ENCODE measurements at places on chromosomes 16 and 17.
A peak's percentile ranks its signal among the peaks of the same experiment; 100 is the strongest.

DNA sequence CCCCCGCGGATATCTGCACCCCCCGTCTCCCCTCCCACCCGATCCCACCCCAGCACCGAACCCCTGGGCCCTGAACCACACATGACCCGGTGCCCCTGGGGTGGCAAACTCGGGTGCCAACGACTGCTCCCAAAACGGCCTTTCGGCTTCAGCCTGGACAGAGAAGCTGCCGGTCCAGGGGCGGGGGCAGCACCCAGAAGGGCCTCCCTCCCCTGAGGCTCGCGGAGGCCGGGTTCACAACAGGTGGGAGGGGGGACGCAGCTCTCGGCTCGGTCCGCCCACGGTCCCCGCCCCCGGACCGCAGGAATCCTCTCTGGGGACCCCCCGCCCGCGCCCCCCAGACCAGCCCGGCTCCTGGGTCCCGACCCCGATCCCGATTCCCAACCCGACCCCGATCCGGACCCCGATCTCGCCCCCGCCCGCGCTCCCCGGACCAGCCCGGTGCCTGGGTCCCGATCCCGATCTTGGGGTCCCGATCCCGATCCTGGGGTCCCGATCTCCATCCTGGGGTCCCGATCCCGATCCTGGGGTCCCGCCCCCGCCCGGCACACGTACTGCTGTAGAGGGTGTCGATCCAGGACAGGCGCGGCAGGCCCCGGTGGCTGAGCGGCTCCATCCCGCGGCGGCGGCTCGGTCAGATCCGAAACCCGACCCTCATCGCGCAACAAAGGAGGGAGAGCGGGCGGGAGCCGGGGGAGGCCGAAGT, 516 bp downstream of the ABR start:
- peaks cover 15% of the 10 kb centered on the region for H3K36me3 ChIP-seq
- DNase-seq = no peak
- H3K27me3 ChIP-seq = no peaks in the 10 kb centered on the region
- H3K4me1 ChIP-seq = peaks cover 68% of the 10 kb centered on the region

DNA sequence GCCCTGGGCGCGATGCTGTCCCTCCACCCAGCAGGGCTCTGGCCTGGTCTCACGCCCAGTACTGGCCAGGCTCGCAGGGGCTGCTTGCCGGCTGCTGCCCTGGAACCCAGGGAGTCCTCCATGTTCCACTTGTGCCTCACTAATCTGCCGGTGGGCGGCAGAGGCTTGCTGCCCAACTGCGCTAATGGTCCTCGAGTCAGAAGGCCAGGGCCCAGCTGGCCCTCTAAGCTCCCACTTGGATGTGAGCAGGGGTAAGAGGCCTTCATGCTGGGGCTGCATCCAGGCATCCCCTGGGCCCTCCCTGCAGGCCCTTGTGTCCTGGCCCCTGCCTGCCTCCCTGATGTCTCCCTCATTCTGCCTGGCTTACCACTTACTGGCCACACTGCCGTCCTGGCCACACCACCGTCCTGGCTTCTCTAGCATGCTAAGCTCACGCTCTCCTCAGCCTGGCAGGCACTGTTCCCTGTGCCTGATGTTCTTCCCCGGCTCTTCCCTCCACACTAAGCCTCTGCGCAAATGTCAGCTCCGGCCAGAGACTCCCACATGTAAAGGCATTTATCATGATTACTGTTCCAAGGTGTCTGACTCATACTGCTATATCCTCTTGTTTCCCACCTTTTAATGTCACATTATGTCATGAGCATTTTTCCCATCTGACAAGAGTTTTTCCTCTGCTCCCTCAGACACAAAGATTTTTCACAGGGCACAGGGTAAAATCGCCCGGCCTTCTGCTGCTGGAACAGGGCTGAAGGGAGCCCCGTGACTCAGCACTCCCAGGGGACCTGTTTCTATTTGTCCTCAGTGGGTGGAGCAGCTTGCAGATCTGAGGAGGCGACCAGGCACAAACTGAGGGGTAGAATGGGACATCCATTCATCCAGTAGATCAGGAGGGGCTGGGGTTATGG, 15.9 kb downstream of the B9D1 start:
- peaks cover 20% of the 10 kb centered on the region for H3K27me3 ChIP-seq
- H3K4me1 ChIP-seq = peaks cover 9% of the 10 kb centered on the region
- no peak overlapping the region for H3K4me3 ChIP-seq
- no peak overlapping the region for H3K27ac ChIP-seq

DNA sequence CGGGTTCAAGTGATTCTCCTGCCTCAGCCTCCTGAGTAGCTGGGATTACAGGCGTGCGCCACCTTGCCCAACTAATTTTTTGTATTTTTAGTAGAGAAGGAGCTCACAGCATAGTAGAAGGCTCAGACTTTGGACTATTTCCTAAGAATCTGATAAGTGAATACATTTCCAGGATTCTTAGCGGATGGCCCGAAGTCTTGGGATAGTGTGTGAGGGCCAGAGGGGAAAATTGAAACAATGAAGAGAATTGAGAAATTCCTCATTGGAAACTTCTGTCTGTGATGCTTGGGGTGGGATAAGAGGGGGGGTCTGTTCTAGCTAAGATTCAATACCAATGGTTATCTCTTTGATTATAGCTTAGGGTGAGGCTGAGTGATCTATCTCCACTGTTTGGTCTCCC, 183.3 kb downstream of the MSI2 start:
- H3K36me3 ChIP-seq = peaks cover 34% of the 10 kb centered on the region
- no peaks in the 10 kb centered on the region for H3K27me3 ChIP-seq
- peak overlapping the region; percentile 62 for H3K4me3 ChIP-seq
- peaks cover 75% of the 10 kb centered on the region for H3K4me1 ChIP-seq
- no peak for DNase-seq
- H3K27ac ChIP-seq = peak overlapping the region; percentile 99

GRCh38 chr17:1379930-1380313, 20.1 kb downstream of the YWHAE start:
- DNase-seq = no peak
- peaks cover 38% of the 10 kb centered on the region for H3K36me3 ChIP-seq
- H3K27ac ChIP-seq = peak overlapping the region; percentile 1
- no peaks in the 10 kb centered on the region for H3K27me3 ChIP-seq

GRCh38 chr17:57970710-57971109, 15.5 kb upstream of the CUEDC1 start:
- peaks cover 15% of the 10 kb centered on the region for H3K27me3 ChIP-seq
- DNase-seq = no peak
- no peaks in the 10 kb centered on the region for H3K4me1 ChIP-seq
- H3K4me3 ChIP-seq = no peak overlapping the region

- no peak overlapping the region for H3K27ac ChIP-seq
- no peak for DNase-seq
- H3K4me3 ChIP-seq = no peak overlapping the region
- H3K27me3 ChIP-seq = no peaks in the 10 kb centered on the region
Observed at GRCh38 chr16:12455287-12455798, 348.3 kb downstream of the CPPED1 start.

DNA sequence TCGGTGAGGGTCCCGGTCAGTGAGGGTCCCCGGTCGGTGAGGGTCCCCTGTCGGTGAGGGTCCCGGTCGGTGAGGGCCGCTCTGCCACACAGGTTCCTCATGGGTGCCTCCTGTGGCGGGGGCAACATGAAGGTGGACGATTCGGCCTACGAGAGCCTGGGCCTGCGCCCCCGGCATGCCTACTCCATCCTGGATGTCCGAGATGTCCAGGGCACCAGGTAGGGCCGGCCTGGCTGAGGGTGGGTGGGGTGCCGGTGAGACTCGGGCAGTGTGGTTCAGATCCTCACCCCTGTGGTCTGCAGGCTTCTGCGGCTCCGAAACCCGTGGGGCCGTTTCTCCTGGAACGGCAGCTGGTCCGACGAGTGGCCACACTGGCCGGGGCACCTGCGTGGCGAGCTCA, 9.0 kb upstream of the PRR35 start:
- H3K36me3 ChIP-seq = peaks cover 10% of the 10 kb centered on the region
- H3K27me3 ChIP-seq = no peaks in the 10 kb centered on the region
- no peak overlapping the region for H3K27ac ChIP-seq
- H3K4me3 ChIP-seq = no peak overlapping the region
- DNase-seq = no peak

GRCh38 chr17:80082403-80083135, 18.8 kb upstream of the GAA start:
- peak; percentile 40 for DNase-seq
- no peak overlapping the region for H3K27ac ChIP-seq
- peaks cover 19% of the 10 kb centered on the region for H3K27me3 ChIP-seq

- H3K27ac ChIP-seq = no peak overlapping the region
- H3K27me3 ChIP-seq = peaks cover 64% of the 10 kb centered on the region
- DNase-seq = no peak
- no peaks in the 10 kb centered on the region for H3K36me3 ChIP-seq
Observed at GRCh38 chr17:44362459-44362948, 1.1 kb downstream of the FAM171A2 start.

DNA sequence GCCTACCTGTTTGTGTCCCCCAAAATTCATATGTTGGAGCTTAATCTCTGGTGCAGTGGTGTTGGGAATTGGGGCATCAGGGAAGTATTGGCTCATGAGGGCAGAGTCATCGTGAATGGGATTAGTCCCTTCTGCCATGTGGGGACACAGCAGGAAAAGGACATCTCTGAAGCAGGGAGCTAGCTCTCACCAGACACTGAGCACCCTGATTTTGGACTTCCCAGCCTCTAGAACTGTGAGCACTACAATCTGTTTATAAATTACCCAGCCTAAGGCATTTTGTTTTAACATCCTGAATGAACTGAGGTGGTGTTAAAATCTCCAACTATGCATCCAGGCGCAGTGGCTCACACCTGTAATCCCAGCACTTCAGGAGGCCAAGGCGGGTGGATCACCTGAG, 206.0 kb downstream of the SEC14L1 start:
- no peak overlapping the region for H3K27ac ChIP-seq
- H3K27me3 ChIP-seq = no peaks in the 10 kb centered on the region
- H3K4me3 ChIP-seq = no peak overlapping the region

- H3K27ac ChIP-seq = no peak overlapping the region
- no peak overlapping the region for H3K4me3 ChIP-seq
- H3K4me1 ChIP-seq = peaks cover 25% of the 10 kb centered on the region
- H3K27me3 ChIP-seq = peaks cover 21% of the 10 kb centered on the region
- DNase-seq = no peak
Observed at GRCh38 chr17:19387921-19388521, 1.0 kb upstream of the MFAP4 start.

DNA sequence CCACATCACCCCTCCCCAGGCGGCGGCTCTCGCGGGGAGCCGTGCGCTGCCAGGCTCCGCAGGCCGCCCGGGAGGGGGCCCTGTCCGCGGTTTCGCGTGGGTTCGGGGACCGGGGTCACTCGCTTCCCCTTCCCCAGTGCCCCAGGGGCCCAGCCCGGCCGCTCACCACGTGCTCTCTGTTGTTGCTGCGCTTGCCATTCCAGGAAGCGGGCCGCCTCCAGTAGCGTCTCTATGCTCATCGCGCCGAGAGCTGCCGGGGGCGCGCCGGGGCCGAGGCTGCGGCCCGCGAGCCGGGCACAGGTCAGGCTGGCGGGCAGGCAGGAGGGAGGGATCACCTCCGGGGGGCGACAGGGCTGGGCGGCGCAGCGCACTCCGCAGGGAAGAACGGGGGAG, 390 bp downstream of the MNT start:
- H3K36me3 ChIP-seq = peaks cover 6% of the 10 kb centered on the region
- peaks cover 58% of the 10 kb centered on the region for H3K4me1 ChIP-seq
- DNase-seq = peak; percentile 59
- H3K4me3 ChIP-seq = peak overlapping the region; percentile 85

GRCh38 chr16:11681556-11681955, 13.3 kb downstream of the SNN start:
- H3K27me3 ChIP-seq = no peaks in the 10 kb centered on the region
- H3K36me3 ChIP-seq = peaks cover 79% of the 10 kb centered on the region
- H3K4me3 ChIP-seq = peak overlapping the region; percentile 51
- DNase-seq = no peak
- H3K27ac ChIP-seq = peak overlapping the region; percentile 97
